ENCODE measurements at places on chromosomes 1 and 21.

GRCh38 chr1:76492752-76493430 lies 374.4 kb upstream of the ST6GALNAC5 start:
- DNase-seq: no peak

DNA sequence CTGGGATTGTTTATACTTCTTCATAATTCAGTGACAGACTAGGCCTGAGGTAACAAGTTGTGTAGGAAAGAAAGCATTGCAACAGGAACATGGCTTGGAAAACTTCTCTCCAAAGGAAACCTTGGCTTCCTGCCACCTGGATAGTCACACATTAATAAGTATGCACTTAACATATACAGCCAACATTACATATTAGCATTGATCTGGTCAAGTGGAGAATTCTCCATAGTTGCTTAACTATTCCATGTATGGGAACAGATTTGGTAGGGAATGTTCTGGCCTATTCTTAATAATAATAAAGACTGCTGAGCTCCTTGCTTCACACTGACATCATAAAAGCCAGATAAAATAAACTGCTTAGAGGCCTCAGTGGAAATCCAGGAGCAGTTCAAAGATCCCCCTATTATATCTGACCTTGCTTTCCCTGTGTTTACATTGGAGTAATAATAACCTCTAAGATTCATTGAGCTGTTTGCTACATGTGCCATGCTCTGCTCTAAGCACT lies 27.2 kb upstream of the NFIA start:
- DNase-seq: no peak

DNA sequence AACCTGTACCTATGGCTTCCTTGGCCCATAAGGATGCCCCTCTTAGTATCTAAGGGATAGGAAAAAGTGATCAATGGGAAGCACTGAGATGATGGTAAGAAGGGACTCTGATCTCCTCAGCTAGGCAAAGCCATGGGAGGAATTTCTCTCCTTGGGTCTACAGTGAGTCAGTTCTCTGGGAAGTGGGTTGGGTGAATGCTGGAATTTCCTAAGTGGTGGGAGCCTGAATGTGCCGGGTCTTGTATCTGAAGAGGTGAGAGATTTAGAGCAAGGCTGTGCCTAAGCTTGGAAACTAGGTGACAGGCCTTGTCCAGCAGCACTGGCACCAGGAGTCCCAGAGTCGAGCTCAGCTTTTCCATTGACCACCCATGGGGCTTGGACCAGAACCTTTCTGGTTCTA lies 96.3 kb upstream of the SLC2A1 start:
- no peak for DNase-seq

- DNase-seq: no peak
Measured at GRCh38 chr1:220124542-220124941, 30.6 kb downstream of the IARS2 start.

GRCh38 chr1:17251246-17251645 lies 2.3 kb downstream of the PADI3 start:
- DNase-seq: no peak

- no peak for DNase-seq
Measured at GRCh38 chr1:190129366-190129765, 348.3 kb downstream of the BRINP3 start.

GRCh38 chr1:145977486-145978470 lies 13.3 kb downstream of the POLR3GL start:
- DNase-seq: no peak

DNA sequence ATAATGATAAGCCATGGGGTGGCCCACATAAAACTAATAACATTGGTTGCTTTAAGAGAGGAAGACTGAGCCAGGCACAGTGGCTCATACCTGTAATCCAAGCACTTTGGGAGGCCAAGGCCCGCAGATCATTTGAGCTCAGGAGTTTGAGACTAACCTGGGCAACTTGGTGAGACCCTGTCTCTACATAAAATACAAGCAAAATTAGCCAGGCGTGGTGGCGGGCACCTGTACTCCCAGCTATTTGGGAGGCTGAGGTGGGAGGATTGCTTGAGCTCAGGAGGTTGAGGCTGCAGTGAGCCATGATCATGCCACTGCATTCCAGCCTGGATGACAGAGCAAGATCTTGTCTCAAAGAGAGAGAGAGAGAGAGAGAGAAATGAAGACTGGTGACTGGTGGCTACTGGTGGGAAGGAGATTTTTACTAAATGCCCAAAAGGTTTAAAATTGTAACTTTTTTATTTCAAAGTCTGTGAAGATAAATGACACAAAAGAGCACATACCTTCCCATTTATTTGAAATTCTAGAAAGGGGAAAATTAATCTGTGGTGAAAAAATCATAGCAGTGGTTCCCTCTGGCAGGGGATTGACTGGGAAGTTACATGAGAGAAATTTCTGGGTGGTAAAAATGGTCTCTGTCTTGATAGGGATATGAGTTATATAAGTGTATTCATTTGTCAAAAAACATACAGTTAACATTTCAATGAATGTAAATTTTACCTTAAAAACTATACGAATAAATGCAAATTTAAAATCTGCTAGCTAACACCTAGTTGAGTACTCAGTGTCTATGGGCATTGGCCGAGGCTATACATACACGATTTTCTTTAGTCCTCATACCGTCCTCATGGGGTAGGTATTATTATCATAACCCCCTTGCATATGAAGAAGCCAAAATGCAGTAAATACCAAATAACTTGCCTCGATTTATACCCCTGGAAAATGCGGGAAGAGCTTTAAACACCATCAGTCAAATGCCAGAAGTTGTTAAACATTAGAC lies 2.2 kb upstream of the NBPF1 start:
- DNase-seq: no peak

DNA sequence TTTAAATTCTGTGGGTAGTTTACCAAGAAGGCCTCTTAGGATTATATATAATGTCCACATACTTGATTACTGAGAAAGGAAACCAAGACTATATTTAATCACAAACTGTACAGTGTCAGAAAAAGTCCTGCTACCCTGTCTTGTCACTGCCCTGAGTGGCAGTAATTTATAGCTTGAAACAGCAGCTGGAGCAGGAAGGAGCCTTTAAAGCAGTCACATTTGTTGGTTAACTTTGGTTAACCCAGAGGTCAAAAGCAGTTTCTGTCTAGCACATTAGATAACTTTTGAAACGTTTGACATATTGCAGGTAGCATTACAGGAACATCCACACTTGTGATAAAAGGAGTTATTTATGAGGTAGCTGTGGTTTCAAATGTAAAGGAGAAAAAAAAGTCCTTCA lies 161.7 kb downstream of the ROR1 start:
- DNase-seq: no peak

GRCh38 chr1:101025283-101025656 lies 314 bp downstream of the DPH5 start:
- DNase-seq: no peak

- DNase-seq: no peak
Measured at GRCh38 chr1:16226490-16227179, 10.3 kb downstream of the CPLANE2 start.

DNA sequence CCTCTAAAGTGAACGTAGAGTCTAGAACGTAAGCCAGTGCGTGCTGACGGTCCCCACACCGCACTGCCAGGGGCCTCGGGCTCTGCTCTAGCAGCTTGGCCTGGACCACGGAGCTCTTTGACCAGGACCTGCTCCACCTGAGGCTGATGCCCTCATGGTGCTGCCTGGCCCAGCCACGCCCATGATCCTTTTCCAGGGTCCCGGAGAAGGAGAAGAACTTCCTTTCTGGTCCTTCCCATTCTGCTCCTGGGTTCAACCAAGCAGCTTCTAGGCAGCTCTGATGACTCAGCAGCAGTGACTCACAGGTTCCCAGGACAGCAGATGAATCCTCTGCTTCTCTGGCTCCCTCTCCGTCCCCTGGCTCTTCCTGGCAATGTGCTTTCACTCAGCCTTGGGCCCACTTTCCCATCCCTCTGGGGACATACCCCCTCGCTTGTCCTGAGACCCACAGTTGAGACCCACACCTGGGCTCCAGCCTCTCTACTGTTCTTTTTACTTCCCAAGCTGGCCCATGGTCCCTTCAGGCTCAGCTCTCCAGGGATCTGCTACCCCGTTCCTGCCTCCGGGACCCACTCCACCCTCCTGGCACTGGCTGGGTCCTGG lies 246.3 kb upstream of the RAB4A start:
- no peak for DNase-seq

DNA sequence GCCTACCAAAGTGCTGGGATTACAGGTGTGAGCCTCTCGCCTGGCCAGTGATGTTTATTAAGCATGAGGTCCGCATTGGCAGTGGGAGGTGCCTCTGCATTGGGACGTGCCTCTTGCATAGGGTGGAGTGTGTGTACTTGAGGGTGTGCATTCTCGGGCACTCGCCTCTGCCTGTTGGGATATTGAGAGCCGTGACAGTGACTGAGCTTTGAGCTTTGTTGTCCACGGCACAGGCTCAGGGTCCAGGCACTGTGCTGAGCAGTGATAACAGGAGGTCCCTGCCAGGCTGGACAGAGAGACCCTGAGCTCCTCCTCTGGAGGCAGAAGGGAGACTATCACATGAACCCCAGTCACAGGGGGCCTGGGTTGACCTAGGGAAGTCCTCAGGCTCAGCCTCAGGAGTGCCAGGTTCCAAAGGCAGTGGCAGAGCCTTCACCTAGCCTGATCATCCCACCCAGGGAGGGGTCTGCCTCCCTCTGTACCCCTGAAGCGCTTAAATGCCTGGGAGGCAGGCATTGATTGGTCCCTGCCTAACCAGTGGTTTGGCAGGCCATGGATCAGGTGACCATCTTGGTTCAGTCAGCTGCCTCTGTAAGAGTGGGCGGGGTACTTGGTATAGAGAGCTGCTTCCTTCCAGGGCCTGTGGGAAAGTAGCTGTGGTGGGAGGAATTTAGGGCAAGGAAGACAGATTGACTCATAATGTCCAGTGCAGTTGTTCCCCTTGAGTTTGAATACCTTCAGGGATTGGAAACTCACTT lies 213.8 kb upstream of the TMEM51 start:
- no peak for DNase-seq

DNA sequence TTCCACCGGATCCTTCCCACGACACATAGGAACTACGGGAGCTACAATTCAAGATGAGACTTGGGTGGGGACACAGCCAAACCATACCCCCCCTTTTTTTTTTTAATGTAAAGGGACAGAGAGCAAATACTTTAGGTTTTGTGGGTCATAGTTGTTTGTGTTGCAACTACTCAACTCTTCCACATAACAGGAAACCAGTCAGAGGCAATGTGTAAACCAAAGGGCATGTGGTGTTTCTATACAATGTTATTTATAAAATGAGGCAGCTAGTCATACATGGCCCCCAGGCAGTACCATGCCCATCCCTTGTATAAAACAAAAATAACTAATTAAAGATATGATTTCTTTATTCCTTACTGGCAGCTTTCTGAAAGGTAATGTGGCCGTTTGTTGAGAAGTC lies 845.4 kb upstream of the ADAMTS5 start:
- no peak for DNase-seq

GRCh38 chr1:17717594-17718535 lies 37.3 kb upstream of the ACTL8 start:
- DNase-seq: no peak

DNA sequence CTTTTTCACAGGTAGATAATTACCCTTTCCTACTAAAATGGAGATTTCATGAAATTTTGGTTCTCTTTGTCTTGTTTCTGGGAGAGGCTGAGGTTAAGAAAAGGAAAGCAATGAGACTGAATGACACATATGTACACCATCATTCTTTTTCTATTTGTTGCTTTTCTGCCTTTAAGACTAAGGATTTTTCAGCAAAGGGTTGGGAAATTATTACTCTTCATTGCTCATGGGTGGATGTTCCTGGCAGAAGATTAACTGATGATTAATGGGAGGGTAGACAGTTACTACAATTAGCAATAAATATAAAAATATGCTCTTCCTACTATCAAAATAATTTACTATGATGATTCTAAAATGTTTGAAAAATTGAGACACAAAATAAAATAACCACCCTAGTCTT lies 316.5 kb upstream of the USP24 start:
- DNase-seq: no peak

DNA sequence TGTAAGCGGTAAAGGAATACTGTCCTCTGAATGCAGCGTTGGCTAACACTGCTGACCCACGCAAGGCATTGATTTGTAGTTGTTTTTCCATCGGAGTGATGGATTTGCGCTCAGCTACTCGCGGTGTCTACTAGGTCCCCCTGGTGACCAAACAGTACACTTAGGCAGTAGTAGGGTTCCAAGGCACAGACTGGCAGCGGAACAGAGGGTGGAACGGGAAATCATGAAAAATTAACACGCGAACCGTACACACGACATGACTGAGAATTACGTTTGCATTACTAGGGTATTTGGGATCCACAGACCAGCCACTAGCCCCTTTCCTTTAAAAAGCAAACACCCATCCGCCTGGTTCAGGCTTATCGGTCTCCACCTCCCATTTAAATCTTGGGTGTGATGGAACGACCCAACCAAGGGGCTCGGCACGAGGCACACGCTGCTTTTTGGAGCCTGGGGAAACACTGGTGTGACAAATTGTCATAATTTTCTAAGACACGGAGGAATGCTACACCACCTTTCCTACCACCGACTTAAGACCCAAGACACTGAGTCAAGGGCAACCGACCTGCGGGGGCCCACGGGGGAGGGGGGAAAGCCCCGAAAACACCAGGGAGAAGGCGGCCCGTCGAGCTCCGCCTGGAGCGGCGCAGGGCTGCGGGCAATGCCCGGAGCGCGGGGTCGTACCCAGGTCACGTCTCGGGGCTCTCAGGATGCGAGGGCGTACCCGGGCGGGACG lies 699 bp downstream of the DIPK1A start:
- DNase-seq: no peak

DNA sequence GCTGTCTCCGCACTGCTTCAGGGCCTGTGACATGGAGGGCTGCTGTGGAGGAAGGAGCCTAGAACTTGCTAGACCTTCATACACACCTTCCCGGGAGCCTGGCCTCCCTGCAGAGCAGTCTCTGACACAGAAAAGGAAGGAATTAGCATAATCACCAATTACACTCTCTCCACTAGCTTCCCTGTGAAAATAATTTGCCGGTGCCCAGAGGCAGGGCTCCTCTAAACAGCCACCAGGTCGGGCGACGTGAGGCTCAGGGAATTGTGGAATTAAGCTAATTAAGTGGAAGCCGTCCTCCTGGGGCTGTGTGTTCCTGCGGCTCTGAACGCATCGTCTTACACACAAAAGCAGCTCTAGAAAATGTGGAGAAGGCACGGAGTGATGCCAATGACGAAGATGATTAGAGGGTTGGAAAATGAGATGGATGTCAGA lies 82.6 kb downstream of the NENF start:
- no peak for DNase-seq

DNA sequence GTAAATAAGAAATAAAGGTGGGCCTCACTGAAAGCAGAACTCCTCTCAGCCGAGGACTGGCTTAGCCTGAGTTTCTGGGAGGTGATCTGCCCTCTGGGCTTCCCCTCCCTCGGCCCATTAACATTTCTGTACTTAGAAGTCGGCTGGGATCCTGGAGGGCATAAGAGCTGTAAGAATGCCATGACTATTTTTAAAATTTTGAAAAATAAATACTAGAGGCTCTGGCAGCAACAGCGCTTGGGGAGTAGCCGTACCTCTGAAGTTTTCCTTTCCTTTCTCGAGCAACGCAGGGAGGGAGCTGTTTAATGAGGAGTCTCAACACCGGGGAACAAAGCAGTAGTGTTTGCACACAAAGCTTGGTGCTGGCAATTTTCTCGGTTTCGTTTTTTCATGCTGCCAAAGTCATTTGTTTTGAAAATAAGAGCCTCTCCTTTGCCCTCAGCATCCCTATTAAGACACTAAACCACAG lies 498.7 kb downstream of the SMYD3 start:
- DNase-seq: no peak

GRCh38 chr1:168892931-168893330 lies 163.9 kb upstream of the DPT start:
- DNase-seq: no peak
